ENCODE measurements at places on chromosomes 2 and 18.

GRCh38 chr18:12657684-12658425 lies at the start of gene SPIRE1:
Gene SPIRE1 (minus strand): TSS chr18:12658107. CDS start chr18:12657866, 241 bp downstream.
- peak; percentile 52 for DNase-seq

DNA sequence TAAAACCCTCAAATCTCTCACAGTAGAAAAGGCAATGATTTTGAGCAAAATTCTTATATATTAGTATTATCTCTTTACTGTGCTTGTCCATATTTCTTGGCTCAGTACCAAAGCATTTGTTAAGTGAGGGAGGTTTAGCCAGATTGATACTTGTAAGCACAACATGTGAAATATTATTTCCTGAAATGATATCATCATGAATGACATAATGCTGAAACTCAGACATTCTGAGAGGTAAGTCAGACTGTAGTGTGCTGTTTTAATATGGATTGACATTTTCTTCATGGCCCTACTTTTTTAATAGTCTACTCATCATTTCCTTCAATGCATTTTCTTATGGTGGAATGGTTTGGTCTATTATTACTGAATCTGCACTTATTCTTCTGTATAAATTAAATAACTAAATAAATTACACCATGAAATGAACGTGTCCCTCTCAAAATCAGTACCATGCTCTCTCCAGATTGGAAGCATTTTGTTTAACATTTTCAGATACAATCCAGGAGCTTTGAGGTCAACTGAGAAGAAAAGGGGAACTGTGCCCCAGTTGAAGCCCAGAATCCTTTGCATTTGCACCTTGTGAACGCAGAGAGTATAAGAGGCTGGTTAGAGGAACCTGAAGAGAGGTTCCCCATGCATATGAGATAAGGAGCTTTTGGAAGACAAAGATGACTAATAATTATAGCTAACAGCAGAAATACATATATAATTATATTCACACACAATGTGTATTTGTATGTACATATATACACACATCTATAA lies 50.1 kb upstream of the CRACDL start:
- no peak for DNase-seq

- no peak for DNase-seq
These were observed 918.3 kb downstream of the EPHA4 start for GRCh38 chr2:220653776-220654175.

- DNase-seq, result no peak
These were observed 712.5 kb downstream of the TDRD15 start for GRCh38 chr2:21836261-21836660.

DNA sequence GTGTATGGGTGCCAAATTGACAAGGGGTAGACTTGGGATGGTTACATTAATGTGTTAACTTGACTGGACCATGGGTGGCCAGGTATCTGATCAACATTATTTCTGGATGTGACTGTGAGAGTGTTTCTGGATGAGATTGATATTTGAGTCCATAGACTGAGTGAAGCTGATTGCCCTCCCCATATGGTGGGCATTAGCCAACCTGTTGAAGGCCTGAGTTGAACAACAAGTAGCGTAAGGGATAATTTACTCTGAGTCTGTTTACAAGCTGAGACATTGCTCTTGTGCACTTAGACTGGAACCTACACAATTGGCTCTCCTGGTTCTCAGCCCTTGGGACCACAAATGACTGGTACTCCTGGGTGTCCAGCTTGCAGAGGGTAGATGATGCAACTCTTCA lies 240.1 kb downstream of the ASXL3 start:
- DNase-seq, result no peak

- DNase-seq, result no peak
These were observed 36.7 kb downstream of the MCFD2 start for GRCh38 chr2:46878886-46879285.

GRCh38 chr2:118813601-118814339 lies 33.7 kb downstream of the EN1 start:
- DNase-seq, result no peak
